CD4-positive, alpha-beta T cell treated with Interleukin-4 for 1 hour (primary cell): ENCODE measurements at places on chromosomes 6 and 20.

GRCh38 chr6:25944688-25945574 lies 14.4 kb upstream of the SLC17A2 start:
- DNase-seq: no peak

GRCh38 chr6:130303431-130303830 lies 62.4 kb upstream of the TMEM200A start:
- DNase-seq: no peak

- no peak for DNase-seq
These were observed 185.0 kb downstream of the TTLL2 start for GRCh38 chr6:167509853-167510220.

DNA sequence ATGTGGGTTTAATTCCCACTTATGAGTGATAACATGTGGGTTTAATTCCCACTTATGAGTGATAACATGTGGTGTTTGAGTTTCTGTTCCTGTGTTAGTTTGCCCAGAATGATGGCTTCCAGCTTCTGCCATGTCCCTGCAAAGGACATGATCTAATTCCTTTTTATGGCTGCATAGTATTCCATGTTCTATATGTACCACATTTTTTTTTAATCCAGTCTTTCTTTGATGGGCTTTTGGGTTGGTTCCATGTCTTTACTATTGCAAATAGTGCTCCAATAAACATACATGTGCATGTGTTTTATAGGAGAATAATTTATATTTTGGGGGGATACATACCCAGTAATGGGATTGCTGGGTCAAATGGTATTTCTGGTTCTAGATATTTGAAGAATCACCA lies 317.8 kb downstream of the MMUT start:
- no peak for DNase-seq

DNA sequence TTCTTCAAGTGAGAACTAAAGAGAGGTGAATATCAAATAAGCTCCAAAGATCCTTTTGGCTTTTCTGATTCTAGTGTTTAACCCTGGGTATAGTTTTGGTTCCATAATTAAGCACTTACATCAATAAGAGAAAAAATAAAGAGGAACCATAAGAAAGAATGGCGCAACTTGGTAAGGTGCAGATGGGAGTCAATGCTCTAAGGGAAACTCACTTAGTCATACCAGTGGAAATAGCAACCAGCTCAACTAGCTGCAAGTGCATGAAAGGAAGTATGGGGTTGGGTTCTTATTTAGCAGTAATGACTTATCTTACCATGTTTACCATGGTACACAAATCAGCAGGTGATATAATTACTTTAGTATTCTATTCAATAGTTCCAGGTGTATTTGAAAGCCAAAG lies 296.5 kb upstream of the RUNX2 start:
- peak; percentile 32 for DNase-seq

DNA sequence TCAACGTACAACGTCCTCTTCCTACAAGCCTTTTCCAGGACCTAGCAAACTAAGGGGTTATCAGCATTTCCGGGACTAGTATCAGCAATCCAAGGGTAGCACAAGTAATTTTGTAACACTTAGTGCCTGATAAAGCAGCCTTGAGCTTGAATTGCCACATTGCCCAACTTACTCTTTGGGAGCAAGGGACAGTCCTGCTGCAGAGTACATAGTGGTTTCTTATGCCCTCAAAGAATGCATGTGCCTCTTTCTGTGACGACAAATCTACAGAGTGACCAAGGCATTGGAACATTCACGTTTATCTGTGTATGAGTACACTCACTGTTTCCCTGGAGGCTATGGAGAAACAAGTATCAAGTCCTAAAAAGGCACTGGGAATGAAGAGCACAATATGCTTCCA lies 3.2 kb upstream of the ID4 start:
- DNase-seq: no peak

DNA sequence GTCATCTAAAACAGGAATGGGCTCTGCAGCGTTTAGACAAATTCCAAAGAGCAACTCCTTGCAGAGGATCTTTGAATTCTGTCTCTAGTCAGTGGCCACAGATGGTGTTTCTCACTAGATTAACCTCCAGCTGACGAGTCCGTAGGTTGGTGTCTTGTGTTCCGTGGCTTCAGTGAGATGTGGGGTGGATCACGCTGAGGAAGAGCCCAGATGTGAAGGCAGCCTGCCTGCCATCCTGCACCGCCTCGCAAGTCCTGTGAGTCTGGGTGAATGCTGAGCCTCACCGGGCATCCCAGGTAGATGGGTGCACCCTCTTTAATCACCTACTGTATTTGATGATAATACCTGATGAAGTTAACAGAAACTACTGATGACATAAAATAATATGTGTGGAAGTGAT lies 70.4 kb downstream of the THBS2 start:
- DNase-seq: no peak

DNA sequence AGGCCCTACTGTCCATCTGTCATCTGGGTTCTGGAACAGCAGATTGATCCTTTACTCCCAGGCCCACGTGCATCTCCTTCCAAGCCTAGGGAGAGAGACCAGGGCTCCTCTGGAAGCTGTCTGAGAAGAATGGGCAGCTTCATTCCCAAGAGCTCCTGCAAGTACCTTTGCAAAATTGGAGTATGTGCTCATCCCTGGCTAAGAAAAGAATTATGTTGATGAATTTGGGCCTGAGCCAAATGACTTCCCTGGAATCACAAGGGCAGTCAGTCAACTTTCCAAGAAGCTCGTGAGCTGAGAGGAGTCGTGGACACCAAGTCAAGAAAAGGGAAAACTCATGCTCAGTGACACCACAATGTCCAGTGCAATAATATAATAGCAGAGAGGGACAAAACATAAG lies 54.6 kb upstream of the AKAP12 start:
- DNase-seq: no peak

DNA sequence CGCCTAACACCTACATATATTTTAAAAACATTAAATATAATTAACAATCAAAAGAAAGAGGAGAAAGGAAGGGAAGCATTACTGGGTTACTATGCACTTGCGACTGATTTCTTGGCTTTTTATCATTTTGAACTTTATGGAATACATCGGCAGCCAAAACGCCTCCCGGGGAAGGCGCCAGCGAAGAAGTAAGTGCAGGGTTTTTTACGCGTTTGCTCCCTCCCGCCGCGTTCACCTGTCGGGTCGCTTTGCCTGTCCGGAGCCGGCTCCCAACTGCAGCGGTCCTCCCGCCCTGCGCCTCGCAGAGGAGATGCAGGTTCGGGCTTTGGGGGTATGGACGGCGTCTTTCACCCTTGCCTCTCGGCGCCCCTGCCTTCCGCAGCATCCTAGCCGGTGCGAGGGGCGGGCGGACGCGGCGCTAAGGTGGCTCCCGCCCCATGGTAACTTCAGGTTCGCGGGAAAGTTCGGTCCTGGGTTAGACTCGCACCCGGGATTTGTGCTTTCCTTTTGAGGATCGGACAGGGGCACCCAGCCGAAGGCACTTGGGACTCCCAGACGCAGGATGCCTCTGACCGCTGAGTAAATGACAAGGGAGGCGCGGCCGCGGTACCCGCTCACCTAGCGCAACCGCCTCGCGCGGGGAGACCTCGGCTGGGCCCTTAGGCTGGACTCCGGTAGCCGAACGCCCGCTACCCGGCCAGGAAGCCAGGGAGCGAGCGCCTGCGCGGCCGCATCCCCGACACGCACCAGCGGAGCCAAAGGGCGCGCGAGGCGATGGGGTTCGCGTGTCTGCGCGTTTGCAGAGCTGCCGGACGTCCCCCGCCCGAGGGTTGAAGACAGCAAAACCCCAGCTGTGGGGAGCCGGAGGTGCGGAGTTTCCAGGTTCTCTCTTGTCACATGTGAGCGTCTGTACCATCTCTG lies 891 bp downstream of the RSPO3 start:
- DNase-seq: no peak

- DNase-seq: no peak
These were observed 118.7 kb upstream of the RIPOR2 start for GRCh38 chr6:25054469-25054868.

DNA sequence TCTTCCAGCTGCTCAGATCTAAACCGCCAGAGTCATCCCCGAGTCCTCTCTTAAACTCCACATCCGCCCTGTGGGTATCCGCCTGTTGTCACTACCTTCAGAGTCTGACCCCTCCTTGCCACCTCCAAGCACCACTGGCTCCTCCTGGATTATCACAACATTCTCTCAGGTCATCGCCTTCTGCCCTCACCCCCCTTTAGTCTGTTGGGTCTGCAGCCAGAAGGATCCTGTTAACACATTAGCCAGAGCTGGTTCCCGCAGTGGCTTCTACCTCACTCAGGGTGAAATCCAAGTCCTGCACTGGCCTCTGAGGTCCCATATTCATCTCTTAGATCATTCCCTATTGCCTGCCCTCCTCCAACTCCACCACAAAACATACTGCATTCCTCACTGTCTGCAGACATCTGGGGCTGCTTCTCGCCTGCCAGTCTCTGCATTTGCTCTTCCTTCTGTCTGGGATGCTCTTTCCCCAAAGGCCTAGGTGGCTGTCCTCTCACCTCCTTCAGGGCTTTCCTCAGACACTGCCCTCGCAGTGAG lies 34.1 kb downstream of the TNXB start:
- DNase-seq: no peak

DNA sequence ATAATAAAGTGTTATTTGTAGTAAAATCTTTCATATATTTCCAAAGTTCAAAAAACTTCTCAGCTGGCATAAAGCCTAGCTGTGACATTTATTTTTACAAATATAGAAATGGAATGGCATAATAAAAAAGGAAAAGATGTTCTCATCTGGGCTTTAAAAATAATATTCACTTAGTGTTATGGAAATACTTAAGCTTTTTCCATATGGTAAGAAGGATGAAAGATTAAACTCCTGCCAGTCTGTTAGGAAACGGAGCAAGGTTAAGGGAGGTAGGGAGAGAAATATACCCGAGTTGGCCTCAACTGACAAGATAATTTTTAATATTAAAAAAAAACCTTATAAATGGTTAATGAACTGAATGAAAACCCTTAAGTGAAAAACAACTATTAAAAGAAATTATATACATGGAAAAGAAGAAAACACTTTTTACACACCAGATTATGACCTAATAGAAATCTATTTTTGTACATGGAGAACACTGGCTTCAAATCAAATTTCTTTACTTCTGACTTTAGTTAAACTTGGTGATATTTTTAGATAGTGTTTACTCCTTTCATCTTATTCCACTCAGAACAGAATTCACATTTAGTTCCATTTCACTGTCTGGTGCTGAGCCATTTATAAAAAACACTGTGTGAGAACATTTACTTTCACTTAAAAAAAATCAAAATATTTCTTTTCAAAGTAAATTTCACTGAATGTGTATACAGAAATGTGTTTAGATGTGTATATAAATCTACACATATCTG lies 137.0 kb downstream of the DST start:
- no peak for DNase-seq

DNA sequence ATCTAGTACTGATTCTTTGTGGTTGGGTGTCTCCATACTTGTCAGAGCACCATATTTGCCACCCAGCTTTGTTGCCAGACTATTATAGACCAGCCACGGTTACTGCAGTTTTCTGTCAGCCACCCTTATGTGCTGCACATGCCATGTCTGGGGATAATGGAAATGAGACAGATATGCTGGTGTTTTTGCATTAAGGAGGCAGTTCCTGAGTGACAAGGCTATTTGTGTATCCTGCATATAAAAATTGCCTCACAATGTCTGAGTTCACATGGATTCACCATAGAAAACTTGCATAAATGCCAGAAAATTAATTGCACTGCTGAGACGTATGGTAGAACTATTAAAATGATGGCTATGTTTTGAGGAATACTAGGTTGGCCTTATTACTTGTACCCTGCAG lies 51.8 kb downstream of the NKAIN2 start:
- no peak for DNase-seq

DNA sequence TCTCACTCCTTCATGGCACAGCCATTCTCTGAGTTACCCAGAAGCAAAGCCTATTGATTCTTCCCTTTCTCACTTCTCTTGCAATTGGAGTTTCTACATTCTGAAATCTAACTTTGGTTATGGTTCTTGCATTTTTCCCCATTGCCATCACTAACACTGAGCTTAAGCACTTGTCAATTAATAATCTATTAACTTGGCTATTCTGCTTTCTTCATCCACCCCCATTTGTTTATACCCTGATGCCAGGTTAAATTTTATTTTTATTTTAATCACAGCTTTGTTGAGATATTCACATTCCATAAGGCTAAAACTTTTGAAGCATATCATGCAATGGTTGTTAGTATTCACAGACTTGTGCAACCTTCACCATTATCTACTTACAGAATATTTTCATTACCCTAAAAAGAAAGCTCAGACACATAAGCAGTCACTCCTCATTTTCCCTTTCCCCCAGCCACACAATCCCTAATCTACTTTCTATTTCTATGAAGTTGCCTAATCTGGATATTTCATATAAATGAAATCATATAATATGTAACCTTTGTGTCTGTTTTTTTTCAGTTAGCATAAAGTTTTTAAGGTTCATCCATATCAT lies 222.3 kb downstream of the UBE3D start:
- no peak for DNase-seq

GRCh38 chr20:11124849-11125505 lies 451.2 kb upstream of the JAG1 start:
- DNase-seq: no peak

DNA sequence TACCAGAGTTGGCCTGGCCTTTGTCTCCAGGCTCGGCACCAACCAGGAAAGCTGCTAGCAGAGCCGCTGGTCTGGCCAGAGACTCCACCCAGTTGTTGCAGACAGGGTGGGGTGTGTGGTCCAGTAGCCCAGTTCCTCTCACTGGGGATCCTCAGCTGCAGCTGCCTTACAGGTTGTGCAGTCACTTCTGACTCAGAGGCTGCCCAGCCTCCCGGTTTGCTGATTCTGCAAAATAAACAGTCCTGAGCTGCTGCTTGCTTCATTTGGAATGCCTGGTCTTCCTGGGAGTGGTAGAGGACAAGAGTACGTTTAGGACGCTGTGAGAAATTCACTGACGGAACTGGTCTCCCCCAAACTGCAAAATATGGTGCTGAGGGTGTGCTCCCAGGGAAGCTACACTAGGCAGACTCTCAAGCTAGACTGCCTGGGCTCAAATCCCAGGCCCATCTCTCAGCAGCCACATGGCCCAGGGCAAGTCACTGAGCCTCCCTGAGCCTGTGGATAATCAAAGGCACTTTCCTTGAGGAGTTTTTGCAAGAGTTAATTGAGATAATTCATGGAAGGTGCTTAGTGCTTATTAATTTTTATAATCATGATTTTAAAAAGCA lies 246.1 kb downstream of the TFAP2C start:
- DNase-seq: no peak

GRCh38 chr6:169567819-169568218 lies 134.0 kb downstream of the WDR27 start:
- no peak for DNase-seq

DNA sequence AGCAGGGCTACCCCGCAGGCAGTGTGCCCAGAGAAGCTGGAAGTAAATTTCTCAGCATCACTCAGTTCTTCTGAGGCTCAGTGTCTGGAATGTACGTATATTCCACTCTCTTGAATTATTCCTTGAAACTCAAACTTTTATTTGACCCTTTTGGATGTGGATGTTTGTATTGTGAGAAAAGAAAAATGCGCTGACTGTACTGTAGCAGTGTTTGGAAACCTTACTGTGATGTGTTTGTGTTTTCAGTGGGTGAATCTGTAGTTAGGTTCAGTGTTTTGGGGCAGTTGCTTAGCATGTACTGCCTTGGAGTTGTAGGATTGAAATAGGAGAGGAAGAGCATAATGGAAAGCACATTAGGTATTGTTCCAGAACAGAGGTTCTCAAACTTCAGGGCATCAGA lies 13.5 kb downstream of the TIAM2 start:
- DNase-seq: no peak
